Ovary (tissue), 10 donors: ENCODE measurements at places on chromosomes 4 and X. TPM values are rescaled to one million over a fixed set of nuclear protein-coding genes. Genes with fewer than 3 reads are reported as not detected.

The DCAF8L2 gene
- 0.61 TPM for polyA plus RNA-seq

The ERAS gene
- not detected for polyA plus RNA-seq

The CXCL11 gene
- polyA plus RNA-seq = 1.1 TPM

- H3K4me3 ChIP-seq = no peak overlapping the region
- DNase-seq = no peak
- no peaks in the 10 kb centered on the region for H3K36me3 ChIP-seq
- no peak overlapping the region for H3K27ac ChIP-seq
- H3K27me3 ChIP-seq = no peaks in the 10 kb centered on the region
- H3K4me1 ChIP-seq = peaks cover 4% of the 10 kb centered on the region
Observed at GRCh38 chr4:24560868-24561368, 23.4 kb downstream of the DHX15 start.

- no peaks in the 10 kb centered on the region for H3K4me1 ChIP-seq
- H3K4me3 ChIP-seq = no peak overlapping the region
- no peak for DNase-seq
- no peaks in the 10 kb centered on the region for H3K36me3 ChIP-seq
Observed at GRCh38 chr4:79272761-79273160, 53.1 kb downstream of the NAA11 start.

- no peaks in the 10 kb centered on the region for H3K36me3 ChIP-seq
- DNase-seq = no peak
- no peak overlapping the region for H3K27ac ChIP-seq
Observed at GRCh38 chr4:86544310-86544966, 49.7 kb upstream of the PTPN13 start.

- H3K27ac ChIP-seq = no peak overlapping the region
- no peak overlapping the region for H3K4me3 ChIP-seq
- no peaks in the 10 kb centered on the region for H3K36me3 ChIP-seq
- no peak for DNase-seq
- H3K27me3 ChIP-seq = no peaks in the 10 kb centered on the region
- H3K4me1 ChIP-seq = no peaks in the 10 kb centered on the region
Observed at GRCh38 chr4:14375816-14376215, 626.5 kb upstream of the CPEB2 start.

GRCh38 chr4:103098756-103099440 lies 736 bp downstream of the BDH2 start:
- no peaks in the 10 kb centered on the region for H3K36me3 ChIP-seq
- H3K27me3 ChIP-seq = no peaks in the 10 kb centered on the region
- DNase-seq = no peak
- H3K4me1 ChIP-seq = peaks cover 16% of the 10 kb centered on the region

GRCh38 chr4:182808673-182809416 lies 108.3 kb downstream of the DCTD start:
- H3K4me1 ChIP-seq = no peaks in the 10 kb centered on the region
- H3K27me3 ChIP-seq = no peaks in the 10 kb centered on the region
- H3K36me3 ChIP-seq = no peaks in the 10 kb centered on the region
- H3K4me3 ChIP-seq = no peak overlapping the region
- DNase-seq = no peak

- no peak overlapping the region for H3K27ac ChIP-seq
- no peak overlapping the region for H3K4me3 ChIP-seq
- no peak for DNase-seq
- no peaks in the 10 kb centered on the region for H3K27me3 ChIP-seq
Observed at GRCh38 chr4:158197194-158197776, 13.0 kb upstream of the TMEM144 start.

GRCh38 chrX:413322-414201 lies 26.9 kb upstream of the PPP2R3B start:
- no peak for DNase-seq
- H3K4me3 ChIP-seq = no peak overlapping the region
- no peaks in the 10 kb centered on the region for H3K36me3 ChIP-seq
- no peak overlapping the region for H3K27ac ChIP-seq
